ENCODE measurements at places on chromosomes 4 and X.
A peak's percentile ranks its signal among the peaks of the same experiment; 100 is the strongest.

DNA sequence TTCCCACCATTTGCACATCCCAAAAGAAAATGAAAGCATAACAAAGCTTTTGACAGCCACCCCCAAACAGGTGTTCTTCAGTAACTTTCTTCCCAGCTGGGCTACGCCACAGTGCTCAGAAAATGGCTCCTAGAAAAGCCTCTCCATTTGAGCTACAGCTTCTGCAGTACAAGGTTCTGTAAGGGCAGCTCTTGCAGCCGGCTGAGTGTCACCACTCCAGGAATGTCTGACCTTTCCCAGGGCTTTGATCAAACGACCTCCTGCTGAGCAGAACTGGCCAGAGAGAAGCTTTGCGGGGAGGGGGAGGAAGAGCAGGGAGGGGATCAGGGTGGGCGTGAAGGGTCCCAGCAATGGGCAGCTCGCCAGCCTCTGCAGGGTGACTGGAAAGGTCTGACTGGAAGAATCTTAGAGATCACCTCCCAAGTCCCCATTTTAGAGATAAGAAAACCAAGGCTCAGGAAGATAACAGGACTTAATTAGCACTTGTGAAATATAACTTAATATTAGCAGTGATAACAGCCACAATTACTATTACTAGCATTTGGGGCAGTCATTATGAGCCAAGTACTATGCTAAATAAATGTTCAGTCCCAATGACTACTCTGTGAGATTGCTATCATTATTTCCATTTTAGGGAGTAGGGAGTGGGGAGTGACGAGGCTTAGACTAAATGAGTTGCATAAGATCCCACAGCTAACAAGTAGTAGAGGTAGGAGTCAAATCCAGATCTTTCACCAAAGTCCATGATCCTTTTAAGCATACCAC, 51.1 kb downstream of the LEF1 start:
- DNase-seq, result peak; percentile 45

- peak; percentile 90 for DNase-seq
Observed at GRCh38 chrX:63560601-63561218, 209.6 kb upstream of the SPIN4 start.

DNA sequence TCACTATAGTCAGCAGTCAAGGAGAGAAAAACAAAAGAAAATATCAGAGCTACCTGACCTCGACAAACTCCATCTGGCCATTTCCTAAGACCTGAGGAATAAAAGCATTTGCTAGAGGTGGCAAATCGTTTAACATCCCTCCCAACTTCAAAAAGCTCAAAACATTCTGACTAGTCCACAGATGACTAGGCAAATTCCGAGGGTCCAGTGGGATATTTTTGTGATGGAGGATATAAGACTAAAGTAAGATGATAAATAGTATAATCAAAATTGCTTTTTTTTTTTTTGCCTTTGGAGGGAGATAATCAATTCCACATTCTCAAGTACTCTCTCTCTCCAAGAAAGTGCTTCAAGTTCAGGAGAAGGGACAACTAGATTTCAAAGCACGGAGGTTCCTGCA, 119.1 kb upstream of the ETNPPL start:
- no peak for DNase-seq

- no peak for DNase-seq
Observed at GRCh38 chr4:24224446-24224845, 334.6 kb upstream of the PPARGC1A start.

DNA sequence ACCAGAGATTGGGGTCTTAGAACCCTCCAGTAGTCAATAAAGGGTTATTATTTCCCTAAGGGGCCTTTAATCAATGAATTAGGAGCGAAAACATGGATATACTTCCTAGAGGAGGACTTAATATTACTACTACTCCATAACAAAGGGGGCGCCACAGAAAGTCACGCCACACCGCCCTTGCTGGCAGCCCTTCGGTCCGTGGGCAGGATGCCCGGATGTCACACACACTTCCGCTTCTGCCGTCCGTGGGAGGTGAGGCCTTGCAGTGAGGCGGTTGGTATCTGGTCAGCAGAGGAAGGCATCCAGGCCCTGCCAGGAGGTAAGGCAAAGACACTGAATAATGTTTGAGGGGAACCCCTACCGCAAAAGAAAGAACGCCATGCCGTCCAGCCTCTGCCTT, 436 bp downstream of the MAGEB10 start:
- DNase-seq, result no peak

- no peak for DNase-seq
Observed at GRCh38 chrX:47180346-47180745, 13.3 kb upstream of the UBA1 start.

- DNase-seq, result peak; percentile 57
Observed at GRCh38 chrX:5236096-5236495, 992.6 kb downstream of the NLGN4X start.

DNA sequence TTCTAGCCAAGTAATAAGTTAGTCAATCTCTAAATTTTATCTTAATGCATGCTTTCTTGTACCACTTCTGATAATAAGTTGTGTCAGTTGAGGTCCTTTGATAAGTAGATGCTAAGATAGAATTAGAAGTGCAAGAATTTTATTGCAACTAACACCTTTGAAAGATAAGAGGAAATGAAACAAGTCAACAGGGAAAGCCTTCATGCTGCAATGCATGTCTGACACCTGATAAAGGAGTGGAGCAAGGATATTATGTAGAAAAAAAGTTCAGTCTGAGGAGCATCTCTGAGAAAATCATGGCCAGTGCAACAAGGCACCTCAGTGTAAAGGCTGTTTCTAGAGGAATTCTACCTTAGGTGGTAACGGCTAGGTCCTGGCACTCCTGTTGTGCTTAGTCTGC, 210.7 kb upstream of the PPP1R2C start:
- no peak for DNase-seq

- no peak for DNase-seq
Observed at GRCh38 chr4:42638993-42639392, 17.9 kb downstream of the ATP8A1 start.

DNA sequence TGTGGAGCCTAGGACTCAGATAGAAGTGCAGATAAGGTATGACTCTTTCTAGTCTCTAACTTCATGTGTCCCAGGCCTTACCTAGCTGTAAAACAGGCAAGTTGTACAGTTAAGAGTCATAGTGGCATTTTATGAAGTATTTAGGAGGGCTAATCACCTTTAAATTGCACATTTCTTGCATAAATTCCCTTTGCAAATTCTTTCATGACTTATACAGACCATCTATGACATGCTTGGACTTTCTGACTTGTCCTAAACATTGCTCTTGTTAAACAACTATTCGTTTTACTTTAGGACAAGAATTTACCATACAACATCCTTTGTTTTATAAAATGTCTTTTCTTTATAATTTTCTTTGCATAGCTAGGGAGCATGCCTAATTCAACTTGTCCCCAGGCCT, 7.8 kb upstream of the RRAGB start:
- peak; percentile 25 for DNase-seq

GRCh38 chrX:154012336-154012991, 7.2 kb downstream of the IRAK1 start:
- no peak for DNase-seq

- DNase-seq, result no peak
Observed at GRCh38 chr4:8938623-8939022, 67.0 kb upstream of the HMX1 start.

- DNase-seq, result no peak
Observed at GRCh38 chr4:158079661-158080060, 93.2 kb downstream of the GASK1B start.

- no peak for DNase-seq
Observed at GRCh38 chr4:6085691-6086628, 67.7 kb upstream of the C4orf50 start.

GRCh38 chrX:98637451-98637850, 1753.7 kb downstream of the RPA4 start:
- no peak for DNase-seq

DNA sequence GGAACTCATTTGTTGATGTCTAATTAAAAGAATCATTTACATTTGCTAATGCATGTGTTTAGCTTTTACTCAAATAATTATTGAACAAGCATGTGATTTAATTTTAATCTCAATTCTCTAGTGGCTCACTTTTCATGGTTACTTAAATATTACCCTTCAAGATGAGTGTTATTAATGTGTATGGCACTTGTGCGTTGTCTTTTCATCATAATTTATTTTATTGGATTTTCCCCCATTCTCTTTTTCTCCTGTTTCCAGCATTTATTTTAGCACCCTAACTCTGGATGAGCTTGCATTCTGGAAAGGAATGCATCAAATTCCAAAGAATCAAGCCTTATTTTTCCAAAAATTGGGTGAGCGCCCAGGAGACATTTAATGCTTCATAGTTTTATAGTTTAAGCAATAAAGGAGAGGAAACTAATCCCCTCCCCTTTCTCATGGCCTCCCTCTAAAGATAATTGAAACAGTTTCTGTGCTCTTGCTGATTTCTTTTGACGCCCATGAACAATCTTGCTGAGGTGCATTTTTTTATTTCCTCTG, 191.1 kb upstream of the FAT4 start:
- DNase-seq, result peak; percentile 55

DNA sequence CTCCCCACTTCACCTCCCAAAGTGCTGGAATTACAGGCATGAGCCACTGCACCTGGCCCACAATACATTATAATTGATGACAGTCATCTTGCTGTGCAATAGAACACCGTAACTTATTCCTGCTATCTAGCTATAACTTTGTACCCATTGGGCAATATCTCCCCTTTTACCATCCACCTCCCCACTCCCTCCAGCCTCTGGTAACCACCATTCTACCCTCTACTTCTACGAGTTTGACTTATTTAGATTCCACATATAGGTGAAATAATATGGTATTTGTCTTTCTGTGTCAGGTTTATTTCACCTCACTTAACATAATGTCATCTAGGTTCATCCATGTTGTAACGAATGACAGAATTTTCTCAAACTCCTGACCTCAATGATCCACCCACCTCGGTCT, 8.2 kb upstream of the TEX11 start:
- no peak for DNase-seq

DNA sequence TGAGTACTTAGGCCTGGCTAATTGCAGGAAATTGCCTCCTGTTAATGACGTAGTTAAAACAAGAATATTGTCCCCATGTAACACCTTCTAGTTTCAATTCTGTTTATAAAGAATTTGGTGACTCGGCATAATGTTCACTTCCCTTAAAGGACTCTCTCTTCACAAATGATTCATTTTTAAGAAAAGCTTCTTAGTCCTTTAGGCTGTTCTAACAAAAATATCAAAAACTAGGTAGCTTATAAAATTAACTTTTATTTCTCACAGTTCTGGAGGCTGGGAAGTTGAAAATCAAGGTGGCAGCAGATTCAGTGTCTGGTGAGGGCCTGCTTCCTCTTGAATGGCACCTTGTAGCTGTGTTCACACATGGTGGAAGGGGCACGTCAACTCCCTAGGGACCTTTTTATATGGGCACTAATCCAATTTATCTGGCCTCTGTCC, 23.8 kb downstream of the COL25A1 start:
- no peak for DNase-seq

DNA sequence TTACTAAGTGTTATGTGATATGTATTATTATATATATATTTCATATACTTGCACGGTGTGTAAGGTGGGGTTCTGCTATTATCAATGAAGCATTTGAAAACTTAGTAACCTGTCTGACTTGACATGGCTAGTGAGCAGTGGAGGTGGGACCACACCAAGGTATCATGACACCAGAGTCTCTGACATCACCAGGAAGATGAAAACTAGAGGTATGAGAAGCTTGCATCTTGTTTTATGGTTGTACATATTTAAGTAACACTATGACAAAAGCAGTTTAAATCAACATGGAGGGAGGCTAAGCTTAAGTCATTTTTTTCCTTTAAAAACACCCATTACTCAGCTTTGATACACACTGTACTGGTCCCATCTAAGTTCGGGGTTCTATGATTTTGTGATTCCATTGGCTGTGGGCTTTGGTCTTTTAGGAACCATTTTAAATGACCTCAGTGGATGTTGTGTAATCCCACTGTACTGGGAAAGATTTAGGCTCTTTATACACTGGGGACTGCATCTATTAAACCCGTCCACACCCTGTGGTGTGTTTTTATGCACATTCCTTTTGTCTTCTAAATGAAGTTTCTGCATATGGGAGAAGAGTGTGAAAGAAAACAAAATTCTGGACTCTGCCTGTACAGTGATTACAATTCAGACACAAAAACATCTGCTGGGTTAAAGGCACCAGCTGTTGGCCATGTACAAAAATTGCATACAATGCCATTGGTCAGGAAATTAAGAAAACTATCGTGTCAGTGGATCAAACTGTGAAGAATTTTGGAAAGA, 570.6 kb downstream of the SPRY1 start:
- no peak for DNase-seq

- no peak for DNase-seq
Observed at GRCh38 chrX:119763836-119764387, 5.5 kb downstream of the SOWAHD start.

DNA sequence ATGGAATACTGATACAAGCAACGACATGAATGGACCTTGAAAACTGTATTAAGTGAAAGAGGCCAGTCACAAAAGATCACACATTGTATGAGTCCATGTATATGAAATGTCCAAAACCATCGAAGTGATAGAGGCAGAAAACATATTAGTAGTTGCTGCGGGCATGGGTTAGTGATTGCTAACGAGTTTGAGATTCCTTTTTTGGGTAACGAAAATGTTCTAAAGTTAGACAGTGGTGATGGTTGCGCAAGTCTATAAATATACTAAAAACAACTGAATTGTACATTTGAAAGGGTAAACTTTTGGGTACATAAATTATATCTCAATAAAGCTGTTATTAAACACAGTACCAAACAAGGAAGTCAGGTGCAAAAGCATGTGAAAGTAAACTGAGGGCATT, 234.5 kb downstream of the FBXW7 start:
- no peak for DNase-seq

- no peak for DNase-seq
Observed at GRCh38 chrX:37509349-37509748, 62.1 kb upstream of the LANCL3 start.

DNA sequence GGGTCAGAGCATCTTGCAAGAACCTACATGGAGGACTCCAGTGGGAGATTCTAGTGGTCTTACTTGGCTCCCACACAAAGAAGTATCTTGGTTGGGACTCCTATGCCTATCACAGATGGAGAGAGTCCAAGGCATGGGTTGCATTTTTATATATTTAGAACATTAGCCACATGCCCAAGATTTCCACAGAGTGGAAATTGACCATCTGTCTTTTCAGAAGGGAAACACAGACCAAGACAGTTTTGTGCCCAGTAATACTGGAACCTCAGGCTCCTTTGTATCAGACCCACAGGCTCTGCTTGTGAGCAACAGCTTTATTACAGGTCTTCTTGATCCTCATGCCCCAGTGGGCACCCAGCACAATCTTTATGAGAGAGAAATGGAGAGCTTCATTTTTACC, 43.6 kb downstream of the PAGE2 start:
- DNase-seq, result no peak

GRCh38 chr4:182604953-182605352, 312.2 kb downstream of the DCTD start:
- no peak for DNase-seq

- no peak for DNase-seq
Observed at GRCh38 chr4:122663814-122664610, 43.1 kb upstream of the IL21 start.

Data from NCI-H1417 (cell line).